ENCODE measurements at places on chromosomes 1 and 21.

GRCh38 chr1:39301606-39302005 is 97.1 kb downstream of the MACF1 start:
- DNase-seq = peak; percentile 28

GRCh38 chr1:185050823-185051451 is 5.6 kb downstream of the RNF2 start:
- no peak for DNase-seq

DNA sequence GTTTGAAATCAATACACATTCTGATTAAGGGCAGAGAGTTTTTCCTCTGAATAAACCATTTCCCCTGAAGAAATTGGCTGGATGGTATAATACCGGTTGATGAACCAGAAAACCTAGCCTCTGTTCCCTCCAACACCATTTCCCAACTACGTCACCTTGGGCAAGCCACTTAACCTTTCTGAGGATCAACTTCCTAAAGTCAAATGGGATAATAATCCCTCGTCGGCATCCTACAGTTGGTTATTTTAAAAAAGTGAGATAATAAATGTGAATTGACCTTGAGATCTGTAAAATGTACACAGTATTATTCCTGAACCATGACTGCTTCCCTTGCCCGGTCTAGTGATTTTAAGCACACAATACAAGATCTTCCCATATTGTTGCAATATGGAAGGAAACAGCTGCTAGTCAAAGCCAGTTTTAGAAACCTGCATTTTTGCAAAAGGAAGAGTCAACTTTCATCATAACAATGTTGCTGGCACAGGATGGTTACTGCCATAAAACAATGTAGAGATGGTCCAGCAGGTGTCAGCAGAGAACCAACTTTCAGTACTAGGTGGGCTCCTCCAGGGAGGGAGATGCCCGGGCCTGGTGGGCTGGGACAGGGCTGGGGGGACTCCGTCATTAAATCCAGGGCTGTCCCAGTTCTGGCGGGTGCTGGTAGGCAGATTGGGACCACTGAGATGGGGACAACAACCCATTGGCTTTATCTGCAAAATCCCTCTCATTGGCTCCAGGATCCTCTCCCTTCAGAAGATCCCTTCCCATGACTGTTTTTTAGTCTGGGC is 5.2 kb upstream of the HLX start:
- peak; percentile 26 for DNase-seq

- DNase-seq = peak; percentile 91
These were observed at the start of gene RUNX3 for GRCh38 chr1:24930260-24931145. TSS of gene RUNX3 (minus strand) at chr1:24930276. CDS start at chr1:24929868, 408 bp downstream.

DNA sequence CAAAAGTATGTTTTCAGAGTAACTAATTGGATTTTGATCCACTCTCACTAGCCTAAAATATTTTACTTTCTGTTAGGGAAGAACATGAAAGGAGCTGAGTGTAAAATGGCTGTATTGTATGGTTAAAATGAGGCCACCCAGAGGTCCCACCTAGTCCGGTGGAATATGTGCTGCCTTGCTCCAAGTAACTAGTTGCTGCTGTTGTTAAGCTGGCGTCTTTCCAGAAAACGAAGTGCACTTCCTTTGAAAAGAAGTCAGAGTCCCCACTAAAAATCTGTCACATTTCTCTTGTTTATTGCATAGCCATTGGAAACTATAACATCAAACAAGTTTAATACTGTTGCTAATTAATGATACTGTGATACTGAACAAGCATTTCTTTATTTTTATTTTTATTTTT is 3.2 kb downstream of the SLC25A33 start:
- DNase-seq = no peak

DNA sequence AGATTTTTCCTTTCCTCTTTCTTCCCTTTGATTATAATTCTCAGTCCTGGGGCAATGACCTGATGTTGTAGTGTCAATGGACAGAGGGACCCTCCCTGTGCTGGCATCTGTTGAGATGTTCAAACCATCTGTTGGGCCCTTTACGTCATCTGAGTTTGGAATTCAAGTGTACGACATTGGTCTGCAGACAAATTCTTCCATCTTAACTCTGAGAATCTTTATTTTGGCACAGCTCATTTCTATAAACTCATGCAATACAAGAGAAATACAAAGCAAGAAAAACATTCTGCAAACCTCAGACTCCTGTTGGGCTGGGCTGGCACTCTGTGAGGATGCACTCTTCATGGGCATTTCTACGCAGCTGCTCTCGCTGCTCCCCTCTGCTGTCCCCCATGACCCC is 54.2 kb downstream of the IFI44 start:
- no peak for DNase-seq

DNA sequence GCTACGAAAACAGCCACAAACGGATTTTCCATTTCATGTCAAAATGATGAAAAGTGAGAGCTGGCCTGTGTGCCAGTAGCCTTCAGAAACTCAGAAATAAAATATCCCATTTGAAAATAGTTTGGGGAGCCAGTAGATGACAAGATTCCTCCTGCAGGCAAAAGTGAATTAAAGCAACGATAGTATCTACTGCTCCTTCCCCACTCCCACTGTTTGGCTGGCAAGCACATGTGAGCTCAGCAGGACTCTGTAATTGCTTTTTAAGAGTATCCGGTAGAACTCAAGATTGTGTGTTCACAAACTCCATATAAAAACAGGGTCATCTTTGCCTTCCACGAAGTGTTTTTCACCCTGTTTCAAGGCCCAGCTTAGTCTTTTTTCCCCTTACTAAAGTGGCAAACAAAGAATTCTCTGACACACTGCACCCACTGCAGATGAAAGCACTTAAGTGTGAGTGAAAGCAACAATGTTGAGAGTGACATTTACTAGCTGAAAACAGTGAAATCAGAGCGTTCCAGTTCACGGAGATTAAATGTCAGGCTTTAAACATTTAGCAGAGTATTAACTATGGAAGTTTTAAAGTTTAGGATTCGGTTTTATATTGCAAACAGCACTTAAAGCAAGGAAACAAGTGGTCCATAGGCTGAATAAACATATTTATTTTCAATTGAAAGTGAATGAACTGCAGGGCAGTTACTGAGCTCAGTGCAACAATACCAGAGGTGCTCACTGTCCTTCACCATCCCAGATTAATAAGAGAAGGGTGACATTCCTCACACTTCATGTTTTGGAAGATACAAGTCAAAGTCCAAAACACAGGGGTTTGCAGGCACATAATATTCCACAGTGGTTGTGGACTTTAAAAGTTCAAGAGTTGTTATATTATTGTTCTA is 70.0 kb downstream of the ALG14 start:
- DNase-seq = peak; percentile 64

DNA sequence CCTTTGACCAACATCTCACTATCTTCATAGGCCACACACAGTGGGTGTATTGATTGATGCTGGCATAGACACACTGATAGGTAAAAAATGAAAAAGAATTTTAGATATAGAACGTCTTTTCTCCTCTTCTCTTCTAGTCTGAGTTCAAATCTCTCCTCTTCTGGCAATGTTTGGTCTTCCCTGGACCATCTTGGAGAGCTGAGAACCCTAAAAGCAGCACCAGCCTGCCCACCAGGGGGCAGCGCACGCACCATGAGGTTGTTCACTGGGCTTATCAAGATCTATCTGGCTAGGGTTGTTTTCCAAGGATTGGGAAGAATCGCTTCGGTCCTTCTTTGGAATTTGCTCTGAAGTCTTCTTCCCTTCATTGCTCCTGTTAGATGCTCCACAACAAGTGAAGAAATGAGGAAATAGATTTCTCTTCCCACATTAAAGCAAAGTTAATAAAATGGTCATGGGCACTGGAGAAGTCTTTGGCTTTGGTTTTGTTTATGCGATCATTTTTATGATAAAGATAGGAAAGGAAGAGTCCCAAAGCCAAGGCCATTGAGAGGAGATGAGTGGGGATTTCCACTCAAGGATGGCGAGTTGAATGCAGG is 104.0 kb upstream of the OLIG2 start:
- DNase-seq = peak; percentile 17

- no peak for DNase-seq
These were observed 58.9 kb downstream of the VPS26C start for GRCh38 chr21:37208056-37208721.

- no peak for DNase-seq
These were observed 46.1 kb downstream of the PLEKHA6 start for GRCh38 chr1:204313675-204314074.

DNA sequence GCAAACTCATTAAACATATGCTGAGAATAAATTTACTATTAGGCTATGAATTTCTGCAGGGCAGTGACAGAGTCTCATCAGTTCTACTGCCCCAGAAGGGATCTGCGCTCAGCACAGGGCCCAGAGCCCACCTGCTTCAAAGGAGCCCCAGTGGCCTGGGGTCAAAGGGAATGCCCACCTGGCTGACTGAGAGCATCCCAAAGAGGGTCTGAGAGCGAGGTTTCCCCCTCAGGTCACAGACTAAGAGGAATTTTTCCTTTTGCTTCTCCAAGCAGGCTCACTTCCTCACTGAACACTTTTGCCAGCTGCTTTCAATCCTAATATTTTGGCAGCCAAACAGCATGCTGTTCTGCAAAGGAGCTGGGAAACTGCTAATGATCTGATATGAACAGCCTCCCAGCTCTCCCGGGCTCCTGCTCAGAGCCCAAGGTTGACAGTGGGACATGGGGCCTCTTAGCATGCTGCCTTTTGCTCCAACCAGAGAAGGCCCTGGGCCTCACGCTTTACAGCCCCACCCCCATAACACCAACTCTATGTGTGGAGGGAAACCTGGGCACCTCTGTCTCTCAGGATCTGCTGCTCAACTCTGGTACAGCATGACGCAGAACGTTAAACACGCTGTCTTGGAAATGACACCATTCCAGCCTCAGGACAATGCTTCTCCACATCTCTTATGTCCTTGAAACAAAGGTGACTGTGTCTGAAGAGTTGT is 70.7 kb upstream of the SYT6 start:
- DNase-seq = no peak

- peak; percentile 31 for DNase-seq
These were observed 9.8 kb downstream of the THAP3 start for GRCh38 chr1:6634371-6635052.
